ENCODE measurements at places on chromosomes 5 and 9. TPM values are rescaled to one million over a fixed set of nuclear protein-coding genes. Genes with fewer than 3 reads are reported as not detected.

HARS2 gene
- total RNA-seq = 16.2 TPM

AHRR gene
- total RNA-seq = 0.30 TPM

- DNase-seq = no peak
Measured at GRCh38 chr5:27818888-27819287, 780.5 kb upstream of the CDH9 start.

GRCh38 chr5:102782217-102782872 lies 27.2 kb downstream of the PAM start:
- no peak for DNase-seq

SLC1A3 gene
- total RNA-seq = 31.8 TPM

DNA sequence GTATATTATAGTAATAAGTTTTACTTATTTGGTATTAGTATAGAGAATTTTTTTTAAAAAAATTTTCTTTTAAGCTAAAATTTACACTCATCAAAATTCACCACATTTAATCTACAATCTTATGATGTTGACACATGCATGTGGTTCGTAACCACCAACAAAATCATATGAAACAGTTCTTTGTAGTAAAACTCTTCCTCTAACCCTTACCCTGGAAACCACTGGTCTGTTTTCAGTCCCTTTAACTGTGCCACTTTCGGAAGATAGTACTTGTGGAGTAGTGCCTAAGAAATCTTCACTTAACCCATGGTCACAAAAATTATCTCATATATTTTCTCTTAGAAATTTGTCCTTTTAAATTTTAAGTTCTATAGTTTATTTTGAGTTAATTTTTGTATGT lies 1498.8 kb downstream of the MAT2B start:
- no peak for DNase-seq

PKN3 gene
- total RNA-seq = 8.6 TPM

GRCh38 chr5:123358751-123359150 lies 64.5 kb downstream of the CEP120 start:
- DNase-seq = no peak

CTNNA1 gene
- total RNA-seq = 247 TPM

SPINK13 gene
- total RNA-seq = not detected

DNA sequence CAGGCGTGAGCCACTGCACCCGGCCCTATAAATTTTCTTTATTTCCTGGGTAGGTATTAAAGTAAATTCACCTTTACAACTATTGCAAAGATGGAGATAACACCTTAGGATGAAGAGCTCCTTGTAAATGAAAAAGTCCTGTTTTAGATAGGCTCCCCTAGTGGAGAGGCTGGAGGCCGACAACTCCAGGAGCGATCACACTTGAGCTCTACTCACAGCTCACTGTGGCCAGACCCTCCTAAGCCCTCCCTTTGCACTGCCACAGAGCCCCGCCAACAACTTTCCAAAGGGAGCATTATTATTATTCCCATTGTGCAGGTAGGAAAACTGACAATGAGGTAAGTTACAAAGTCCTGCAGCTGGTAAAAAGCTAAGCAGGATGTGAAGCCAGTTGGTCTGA lies 139.1 kb upstream of the ERCC6L2 start:
- DNase-seq = no peak

TAS2R1 gene
- total RNA-seq = not detected

DNA sequence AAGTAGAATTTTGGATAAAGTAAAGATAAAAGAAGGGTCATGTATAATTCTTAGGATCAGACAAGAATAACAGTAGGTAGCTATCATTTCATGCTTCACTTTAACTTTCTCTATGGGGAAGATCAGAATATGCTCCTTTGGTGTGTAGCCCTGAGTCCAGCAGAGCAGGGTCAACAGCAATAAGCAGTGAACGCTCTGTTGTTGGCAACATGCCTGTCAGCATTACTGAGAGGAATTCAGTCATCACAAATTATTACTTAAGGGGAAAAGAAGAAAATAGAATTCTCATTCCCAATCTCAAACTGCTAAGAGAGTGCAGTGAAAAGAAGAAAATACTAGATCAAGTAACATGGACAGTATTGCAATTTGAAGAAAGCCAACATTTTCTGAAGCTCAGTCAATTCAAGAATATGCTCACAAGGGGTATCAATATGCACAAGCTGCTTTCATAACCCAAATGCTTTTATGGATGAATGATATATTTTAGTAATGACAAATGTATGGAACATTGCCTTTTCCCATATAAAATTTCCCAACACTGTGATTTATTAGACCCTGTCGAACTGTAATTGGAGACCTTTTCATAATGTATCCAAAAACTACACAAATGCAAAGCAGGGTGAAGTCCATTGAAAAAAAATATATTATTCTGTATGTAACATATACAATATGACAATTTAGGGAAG lies 1359.4 kb downstream of the EFNA5 start:
- DNase-seq = no peak

DNA sequence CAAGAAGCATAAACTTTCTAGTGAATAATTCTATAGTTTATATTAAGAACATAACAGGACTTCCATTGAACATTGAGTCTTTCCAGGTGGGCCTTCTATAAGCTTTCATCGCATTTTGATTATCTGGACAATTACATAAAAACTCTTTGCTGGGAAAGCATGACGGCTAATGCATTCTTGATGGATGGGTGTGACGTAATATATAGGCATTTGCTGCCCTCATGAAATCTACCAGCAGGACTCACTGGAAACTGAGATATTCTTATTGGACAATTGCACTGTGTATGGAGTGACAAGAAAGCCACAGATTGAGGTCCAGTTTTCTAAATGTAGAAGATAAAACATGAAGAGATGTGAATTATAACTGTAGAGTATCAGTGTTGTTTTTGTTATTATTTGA lies 15.0 kb downstream of the PTPRD start:
- DNase-seq = no peak

NKD2 gene
- total RNA-seq = 2.4 TPM
